GM12892 (cell line): ENCODE measurements at places on chromosomes 2 and 18.
A peak's percentile ranks its signal among the peaks of the same experiment; 100 is the strongest.

DNA sequence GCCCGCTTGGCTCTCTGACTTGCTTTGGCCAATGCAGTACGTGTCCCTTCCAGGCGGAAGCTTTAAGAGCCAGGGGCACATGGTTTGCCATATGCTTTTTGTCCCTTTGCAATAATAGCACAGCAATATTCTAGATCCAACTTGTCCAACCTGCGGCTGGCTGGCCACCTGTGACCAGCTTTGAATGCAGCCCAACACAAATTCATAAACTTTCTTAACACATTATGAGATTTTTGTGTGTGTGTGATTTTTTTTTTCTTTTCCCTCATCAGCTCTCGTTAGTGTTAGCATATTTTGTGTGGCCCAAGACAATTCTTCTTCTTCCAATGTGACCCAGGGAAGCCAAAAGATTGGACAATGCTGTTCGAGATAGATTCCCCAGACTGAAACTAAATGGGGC is 119.3 kb upstream of the SIX3 start:
- DNase-seq, result no peak

- DNase-seq, result no peak
These were observed 21.6 kb upstream of the ITGB6 start for GRCh38 chr2:160221391-160222276.

GRCh38 chr2:222690564-222691200 is 19.2 kb downstream of the MOGAT1 start:
- DNase-seq, result peak; percentile 56

GRCh38 chr2:201343559-201343958 is 13.6 kb downstream of the FLACC1 start:
- no peak for DNase-seq

DNA sequence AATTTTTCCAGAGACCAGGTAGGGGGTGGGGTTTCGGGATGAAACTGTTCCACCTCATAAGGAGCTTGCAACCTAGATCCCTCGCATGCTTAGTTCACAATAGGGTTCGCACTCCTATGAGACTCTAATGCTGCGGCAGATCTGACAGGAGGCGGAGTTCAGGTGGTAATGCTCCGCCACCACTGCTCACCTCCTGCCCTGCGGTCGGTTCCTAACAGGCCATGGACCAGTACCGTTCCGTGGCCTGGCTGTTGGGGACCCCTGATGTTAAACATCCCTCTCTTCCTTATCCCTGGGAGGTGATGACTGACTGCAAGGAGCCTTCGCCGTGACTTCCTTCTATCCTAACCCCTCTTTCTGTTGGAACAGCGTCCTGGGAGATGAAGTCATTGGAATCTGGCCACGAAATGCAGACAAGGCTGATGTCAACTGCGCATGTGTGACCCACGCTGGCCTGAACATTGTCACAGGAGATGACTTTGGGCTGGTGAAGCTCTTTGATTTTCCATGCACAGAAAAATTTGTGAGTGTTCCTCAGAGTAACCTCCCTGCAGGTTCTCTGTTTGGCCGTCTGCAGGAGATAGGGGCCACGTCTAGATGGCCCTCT is 82.4 kb downstream of the RTN4 start:
- DNase-seq, result no peak

DNA sequence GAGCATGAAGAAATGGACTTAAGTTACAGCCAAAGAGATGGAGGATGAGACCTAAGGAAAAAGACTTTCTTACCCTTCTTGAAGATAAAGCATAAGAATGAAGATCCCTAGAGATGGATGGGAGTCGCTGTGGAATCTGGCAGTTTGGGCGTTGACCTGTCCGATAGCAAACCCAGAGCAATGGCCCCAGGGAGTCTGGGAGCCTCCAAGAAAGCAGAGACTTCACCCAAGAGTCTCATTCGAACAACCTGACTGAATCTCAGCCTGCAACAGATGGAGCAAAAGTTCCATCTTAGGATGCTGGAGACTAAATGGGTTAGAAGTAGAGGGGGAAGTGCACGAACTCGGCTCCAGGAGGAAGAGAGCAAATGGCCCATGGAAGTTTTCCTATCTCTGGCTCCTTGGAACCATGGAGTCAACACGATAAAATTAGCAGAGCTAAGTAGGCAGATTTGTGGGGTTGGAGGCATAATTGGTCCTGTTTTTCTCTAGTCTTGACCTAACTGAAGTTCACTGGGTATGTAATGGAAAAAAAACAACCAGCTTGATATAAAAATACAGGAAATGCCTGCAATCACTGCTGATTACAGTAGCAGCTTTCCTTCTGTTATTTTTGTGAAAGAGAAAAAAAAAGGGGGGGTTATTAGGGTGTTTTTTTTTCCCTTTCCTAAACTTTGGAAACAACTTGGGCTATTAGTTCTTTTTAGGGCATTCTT is 178.4 kb upstream of the EPAS1 start:
- no peak for DNase-seq

DNA sequence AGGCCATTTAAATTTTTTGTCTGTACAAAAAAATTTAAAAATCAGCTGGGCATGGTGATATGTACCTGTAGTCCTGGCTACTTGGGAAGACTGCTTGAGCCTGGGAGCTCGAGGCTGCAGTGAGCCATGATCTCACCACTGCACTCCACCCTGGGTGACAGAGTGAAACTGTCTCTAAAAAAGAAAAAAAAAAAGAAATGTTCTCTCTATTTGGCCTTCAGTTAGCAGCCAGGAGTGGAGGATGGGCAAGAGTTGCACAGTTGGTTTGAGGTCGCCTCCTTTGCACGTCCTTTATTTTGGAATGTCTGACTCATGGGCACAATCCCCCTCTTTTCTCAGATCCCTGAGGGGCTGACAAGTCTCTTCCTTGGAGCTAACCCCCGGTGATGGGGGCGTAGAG is 26.3 kb downstream of the ITM2C start:
- DNase-seq, result no peak

- no peak for DNase-seq
These were observed 171.3 kb downstream of the LOXHD1 start for GRCh38 chr18:46485675-46486194.

- DNase-seq, result no peak
These were observed 27.0 kb downstream of the FHL2 start for GRCh38 chr2:105371810-105372209.

- DNase-seq, result no peak
These were observed 315.2 kb downstream of the TDRD15 start for GRCh38 chr2:21438949-21439348.

GRCh38 chr18:11714244-11714918 is 25.3 kb downstream of the GNAL start:
- no peak for DNase-seq

DNA sequence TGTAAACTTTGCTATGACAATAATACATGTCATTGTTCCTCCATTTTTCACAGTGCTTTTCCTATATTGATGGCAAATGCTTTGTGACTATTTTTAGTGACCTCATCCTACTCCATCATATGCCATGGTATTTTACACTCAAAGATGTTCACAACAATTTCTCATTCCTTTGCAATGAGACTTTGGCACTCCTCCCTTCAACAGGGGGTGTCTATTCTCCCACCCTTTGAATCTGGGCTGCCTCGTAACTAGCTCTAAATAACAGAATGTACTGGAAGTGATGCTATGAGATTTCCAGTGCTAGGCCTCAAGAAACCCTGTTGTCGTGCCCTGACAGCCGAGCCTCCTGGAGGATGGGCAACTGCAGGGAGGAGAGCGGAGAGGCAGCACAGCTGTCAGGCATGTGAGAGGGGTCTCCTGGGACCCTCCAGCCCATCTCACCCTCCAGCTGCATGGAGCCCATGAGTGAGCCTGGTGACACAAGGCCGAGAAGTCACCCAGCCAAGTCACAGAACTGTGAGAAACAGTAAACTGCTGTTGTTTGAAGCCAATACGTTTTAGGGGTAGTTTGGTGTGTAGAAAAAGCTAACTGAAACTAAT is 103.1 kb upstream of the APCDD1 start:
- DNase-seq, result no peak

DNA sequence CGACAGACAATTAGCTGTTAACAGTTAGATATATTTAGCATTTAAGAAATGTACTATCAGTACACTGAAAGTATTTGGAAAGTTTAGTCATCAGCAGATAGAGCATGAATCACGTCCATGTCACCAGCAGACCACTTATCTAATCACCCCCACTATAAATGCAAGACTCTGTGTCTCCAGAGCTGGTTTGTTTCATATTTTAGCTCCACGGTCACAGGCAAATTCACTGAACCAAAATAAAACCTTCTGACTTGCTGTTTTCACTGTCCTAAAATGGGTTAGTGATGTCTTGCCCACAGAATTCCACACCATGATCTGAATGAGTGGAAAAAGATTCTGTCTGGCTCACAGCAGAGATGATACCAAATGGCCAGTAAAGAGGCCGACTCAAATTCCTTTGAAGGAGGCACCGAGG is 64.9 kb downstream of the CDH2 start:
- DNase-seq, result no peak

GRCh38 chr2:239194731-239195317 is 206.0 kb downstream of the HDAC4 start:
- no peak for DNase-seq

- no peak for DNase-seq
These were observed 74.8 kb upstream of the ADAM23 start for GRCh38 chr2:206368484-206368883.
